ENCODE measurements at places on chromosomes 12 and 14. TPM values are rescaled to one million over a fixed set of nuclear protein-coding genes. Genes with fewer than 3 reads are reported as not detected.

- peaks cover 7% of the 10 kb centered on the region for H3K27me3 ChIP-seq
- H3K4me3 ChIP-seq = no peak overlapping the region
- H3K4me1 ChIP-seq = no peaks in the 10 kb centered on the region
- H3K36me3 ChIP-seq = no peaks in the 10 kb centered on the region
- no peak overlapping the region for H3K27ac ChIP-seq
Observed at GRCh38 chr12:106042037-106042436, 96.7 kb downstream of the NUAK1 start.

DNA sequence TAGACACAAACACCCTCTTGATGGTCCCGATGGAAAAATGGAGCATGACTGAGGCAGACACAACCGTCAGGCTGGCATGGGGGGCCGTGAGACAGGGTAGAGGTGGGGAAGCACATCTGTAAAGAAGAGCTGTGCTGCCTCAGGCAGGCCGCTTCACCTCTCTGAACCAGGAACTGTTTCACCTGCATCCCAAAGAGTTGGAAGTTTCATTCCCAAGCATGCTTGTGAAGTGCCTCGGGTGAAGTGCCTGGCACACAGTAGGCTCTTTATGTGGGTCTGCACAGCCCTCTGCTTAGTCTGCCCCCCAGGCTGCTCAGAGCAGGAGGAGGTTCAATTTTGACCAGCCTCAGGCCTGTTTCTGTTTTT lies 685 bp upstream of the SERPINA1 start:
- H3K27ac ChIP-seq = peak overlapping the region; percentile 35
- H3K36me3 ChIP-seq = peaks cover 9% of the 10 kb centered on the region
- no peak for DNase-seq
- peak overlapping the region; percentile 76 for H3K4me3 ChIP-seq
- H3K27me3 ChIP-seq = no peaks in the 10 kb centered on the region

Gene OAS2
- total RNA-seq = 148 TPM

Gene OR5AU1
- not detected for total RNA-seq

Gene ALX1
- not detected for total RNA-seq

Gene CHGA
- not detected for total RNA-seq
